ENCODE measurements at places on chromosomes 16 and 17. TPM values are rescaled to one million over a fixed set of nuclear protein-coding genes. Genes with fewer than 3 reads are reported as not detected.

TSR3 gene
- 54.6 TPM for total RNA-seq

CACNA1H gene
- 6.0 TPM for total RNA-seq

HBA1 gene
- 91.7 TPM for total RNA-seq

GALR2 gene
- not detected for total RNA-seq

ZPBP2 gene
- not detected for total RNA-seq

FADS6 gene
- total RNA-seq: 0.19 TPM

HOXB6 gene
- total RNA-seq: 0.57 TPM

ATP1B2 gene
- total RNA-seq: 3.8 TPM

GNG13 gene
- total RNA-seq: not detected

MT1H gene
- not detected for total RNA-seq
